ENCODE measurements at places on chromosomes 2 and 18.

DNA sequence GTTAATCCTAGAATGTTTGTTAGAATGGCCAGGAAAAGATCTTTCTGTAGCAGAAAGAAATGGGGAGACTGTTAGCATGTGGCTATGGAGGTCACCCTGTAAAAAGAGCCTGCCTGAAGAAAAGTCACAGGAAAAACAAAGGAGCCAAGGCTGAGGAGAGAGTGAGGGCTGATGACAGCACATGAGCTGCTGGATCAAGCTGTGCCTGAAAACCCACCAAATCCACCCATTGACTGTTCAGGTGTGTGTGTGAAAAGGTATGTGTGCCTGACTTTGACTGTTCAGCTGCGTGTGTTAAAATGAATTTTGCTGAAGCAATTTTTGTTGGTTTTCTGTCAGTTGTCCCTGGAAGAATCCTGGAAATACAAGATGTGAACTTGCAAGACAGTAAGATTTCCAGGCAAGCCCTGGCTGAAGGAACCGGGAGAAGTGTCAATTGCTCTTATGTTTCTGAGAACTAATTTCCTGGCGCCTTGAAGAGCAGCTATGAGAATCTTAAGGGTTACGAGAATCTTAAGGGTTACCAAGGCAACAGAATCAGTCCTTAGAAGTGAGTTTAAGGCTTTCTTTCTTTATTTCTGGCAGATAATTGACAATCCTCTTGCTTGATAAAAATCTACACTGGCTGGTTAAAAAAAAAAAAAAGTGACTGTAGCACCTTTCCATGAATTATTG is 73.0 kb upstream of the LGALSL start:
- no peak for DNase-seq

- peak; percentile 4 for DNase-seq
Measured at GRCh38 chr2:226799976-226800940, 638 bp upstream of the IRS1 start.

GRCh38 chr2:12436483-12436882 is 280.3 kb upstream of the TRIB2 start:
- no peak for DNase-seq

- peak; percentile 28 for DNase-seq
Measured at GRCh38 chr2:171432969-171433762, 624 bp downstream of the METTL8 start.

DNA sequence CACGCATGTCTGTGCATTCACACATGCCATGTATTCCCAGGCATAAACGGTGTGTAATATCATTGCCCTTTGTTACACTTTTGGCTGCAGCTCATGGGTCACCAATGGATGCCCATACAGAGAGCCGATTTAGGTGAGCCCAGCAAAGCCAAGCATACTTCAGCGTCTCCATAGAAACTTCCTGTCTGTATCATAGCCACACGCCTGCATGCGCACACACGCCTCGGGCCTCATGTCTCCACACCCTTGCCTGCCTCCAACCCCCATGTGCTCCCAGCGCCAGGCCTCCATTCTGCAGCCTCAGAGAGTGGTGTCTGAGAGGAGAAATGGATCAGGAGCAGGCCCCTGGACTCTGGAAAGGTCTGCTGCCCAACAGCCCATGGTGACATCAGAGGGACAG is 33.5 kb upstream of the SELENOI start:
- no peak for DNase-seq

DNA sequence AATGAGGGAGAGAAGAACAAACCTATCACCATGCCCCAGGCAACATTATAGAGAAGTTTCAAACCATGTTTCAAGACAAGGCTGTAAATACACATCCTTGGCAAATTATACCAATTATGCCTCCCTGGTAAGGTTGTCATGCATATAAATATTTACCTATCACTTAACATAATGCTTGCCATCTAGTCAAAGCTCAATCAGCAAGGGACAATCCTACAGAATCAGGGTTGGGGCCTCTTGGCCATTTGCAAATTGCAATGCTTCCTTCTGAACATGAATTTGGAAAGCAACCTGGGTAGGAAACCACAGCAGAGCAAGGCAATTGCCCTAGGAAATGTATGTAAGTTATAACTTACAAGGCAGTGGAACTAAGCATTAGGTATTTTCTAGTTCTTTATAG is 907.2 kb upstream of the CDH2 start:
- DNase-seq: no peak

DNA sequence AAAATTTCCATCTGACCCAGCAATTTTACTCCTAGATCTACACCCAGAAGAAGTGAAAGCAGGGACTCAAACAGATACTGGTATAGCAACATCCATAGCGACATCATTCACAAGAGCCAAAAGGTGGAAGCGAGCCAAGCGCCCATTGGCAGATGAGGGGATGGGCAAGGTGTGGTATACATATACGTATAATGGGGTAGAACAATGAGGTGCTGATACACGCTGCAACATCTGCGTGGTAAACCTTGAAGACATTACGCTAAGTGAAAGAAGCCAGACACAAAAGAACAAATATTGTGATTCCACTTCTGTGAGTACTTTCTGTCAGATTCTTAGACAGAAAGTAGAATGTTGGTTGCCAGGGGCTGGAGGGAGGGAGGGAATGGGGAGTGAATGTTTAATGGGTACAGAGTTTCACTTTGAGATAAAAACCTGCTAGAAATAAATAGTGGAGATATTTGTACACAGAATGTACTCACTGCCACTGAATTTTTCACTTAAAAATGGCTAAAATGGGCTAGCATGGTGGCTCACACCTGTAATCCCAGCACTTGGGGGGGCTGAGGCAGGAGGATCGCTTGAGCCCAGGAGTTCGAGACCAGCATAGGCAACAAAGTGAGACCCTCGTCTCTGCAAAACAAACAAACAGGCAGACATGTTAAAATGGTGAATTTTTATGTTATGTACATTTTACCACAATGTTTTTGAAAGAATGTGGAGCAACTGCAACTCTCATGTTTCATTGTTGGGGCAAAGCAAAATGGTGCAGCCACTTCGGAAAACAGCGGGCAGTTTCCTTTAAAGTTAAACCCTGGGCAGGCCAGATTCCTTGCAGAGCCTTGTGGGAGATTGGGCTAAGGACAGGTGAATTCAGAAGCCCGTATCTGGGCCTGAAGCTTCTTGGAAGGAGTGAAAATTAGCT is 103.4 kb upstream of the MYCN start:
- DNase-seq: no peak

- no peak for DNase-seq
Measured at GRCh38 chr2:162509288-162509968, 165.5 kb downstream of the GCA start.

GRCh38 chr2:216402751-216403150 is 9.5 kb upstream of the SMARCAL1 start:
- no peak for DNase-seq

DNA sequence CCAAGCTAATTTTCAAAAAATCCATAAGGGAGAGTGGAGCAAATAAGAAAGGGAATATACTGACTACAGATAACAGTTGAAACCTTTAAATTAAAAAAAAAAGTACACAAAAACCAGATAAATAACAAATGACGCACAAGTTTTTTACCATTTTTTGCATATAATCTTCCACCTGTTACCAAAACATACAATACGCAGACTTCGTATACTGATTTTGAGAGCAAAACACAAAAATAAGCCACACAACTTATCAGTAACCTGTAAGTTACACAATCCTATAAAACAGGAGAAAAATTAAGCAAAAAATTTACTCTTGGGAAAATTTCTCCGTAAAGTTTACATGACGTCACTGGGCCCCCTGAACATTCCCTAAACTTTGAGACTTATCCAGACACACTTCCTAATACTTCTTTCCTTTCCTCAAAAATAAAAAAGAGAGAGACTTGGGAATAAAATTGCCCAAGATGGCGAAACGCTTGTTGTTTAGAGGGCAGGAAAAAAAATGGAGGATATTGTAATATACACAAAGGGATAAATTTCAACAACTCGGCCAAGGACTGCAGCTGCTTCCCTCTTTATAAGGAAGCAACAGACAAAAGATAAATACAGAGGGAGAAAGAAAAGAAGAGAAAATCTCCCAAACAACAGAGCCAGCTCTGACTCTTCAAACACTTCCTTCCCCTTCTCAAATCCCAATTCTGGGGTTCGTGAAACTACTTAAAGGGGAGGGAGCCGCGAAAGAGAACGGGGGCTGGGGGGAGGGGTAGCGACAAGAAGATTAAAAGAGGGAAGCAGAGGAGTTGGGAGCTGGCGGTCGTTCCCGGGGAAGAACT is 1.6 kb downstream of the BAZ2B start:
- DNase-seq: no peak

- DNase-seq: no peak
Measured at GRCh38 chr2:75186821-75187220, 12.5 kb downstream of the TACR1 start.

DNA sequence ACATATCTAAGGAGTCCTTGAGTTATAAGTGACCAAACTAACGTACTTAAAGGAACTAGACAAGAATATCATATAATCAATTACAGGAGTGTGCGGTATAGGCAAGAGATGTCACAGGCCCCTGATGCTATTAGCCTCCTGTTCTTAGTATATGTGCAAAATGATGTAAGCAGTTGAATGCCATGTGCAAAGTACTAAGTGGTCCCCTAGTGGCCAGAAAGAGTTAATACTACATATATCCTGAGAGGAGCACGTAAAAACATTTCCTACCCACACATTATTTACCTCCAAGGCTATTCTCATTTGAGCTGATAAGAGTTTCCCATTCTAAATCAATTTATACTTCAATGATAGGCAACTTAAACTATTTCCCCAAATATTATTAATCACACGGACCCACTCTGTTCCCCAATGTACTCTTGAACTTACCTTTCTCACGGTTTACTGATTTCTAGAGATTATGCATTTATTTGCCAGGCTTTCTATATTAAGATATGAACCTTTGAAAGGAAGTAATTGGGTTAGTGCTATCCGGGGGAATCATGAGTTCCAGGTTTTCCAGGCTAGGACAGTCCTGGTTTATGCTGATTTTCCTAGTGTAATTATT is 158.0 kb upstream of the KLHL14 start:
- no peak for DNase-seq

- DNase-seq: no peak
Measured at GRCh38 chr2:172759441-172759840, 23.8 kb downstream of the RAPGEF4 start.

GRCh38 chr18:31497836-31498573 is at the start of gene DSG2:
Gene DSG2, plus strand, starts transcription at chr18:31498177. Its CDS starts 75 bp downstream, at chr18:31498252.
- DNase-seq: no peak

GRCh38 chr2:240384711-240385450 is 50.6 kb upstream of the GPC1 start:
- DNase-seq: no peak

DNA sequence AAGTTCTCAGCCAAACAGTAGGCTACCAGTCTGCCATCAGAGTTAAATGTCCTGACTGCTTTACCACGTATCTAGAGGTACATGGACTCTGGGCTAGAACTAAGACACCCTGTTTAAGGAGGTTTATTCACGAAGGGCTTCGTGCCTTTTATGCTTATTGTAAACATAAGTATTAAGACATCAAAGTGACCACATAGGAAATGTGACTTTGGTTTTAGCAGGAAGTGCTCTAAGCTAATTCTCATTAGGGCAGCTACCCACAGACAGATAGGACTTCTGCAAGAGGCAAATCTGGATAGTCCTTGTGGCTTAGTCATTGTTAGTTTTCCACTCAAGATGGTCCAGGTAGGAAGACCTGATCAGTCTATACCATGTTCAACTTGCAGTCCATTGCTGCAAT is 233.3 kb upstream of the MGAT5 start:
- DNase-seq: no peak

DNA sequence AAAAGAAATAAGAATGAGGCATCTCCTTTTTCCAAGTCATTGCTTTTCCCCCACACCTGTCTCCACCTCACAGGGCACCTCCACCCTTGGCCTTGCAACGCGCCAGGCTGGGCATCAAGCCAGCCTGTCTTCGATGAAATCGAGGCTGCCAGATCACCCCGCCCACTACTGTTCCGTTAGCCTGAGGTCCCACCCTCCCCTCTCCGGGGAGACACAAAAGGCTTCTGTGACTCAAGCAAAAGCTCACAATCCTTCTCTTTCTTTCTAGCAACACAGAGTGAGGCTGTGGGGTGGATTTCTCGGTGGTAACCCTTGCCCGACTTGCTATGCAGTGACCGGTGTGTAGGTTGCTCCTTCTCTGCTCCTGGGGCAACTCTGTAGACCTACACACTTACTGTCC is 9.9 kb downstream of the TNP1 start:
- no peak for DNase-seq

DNA sequence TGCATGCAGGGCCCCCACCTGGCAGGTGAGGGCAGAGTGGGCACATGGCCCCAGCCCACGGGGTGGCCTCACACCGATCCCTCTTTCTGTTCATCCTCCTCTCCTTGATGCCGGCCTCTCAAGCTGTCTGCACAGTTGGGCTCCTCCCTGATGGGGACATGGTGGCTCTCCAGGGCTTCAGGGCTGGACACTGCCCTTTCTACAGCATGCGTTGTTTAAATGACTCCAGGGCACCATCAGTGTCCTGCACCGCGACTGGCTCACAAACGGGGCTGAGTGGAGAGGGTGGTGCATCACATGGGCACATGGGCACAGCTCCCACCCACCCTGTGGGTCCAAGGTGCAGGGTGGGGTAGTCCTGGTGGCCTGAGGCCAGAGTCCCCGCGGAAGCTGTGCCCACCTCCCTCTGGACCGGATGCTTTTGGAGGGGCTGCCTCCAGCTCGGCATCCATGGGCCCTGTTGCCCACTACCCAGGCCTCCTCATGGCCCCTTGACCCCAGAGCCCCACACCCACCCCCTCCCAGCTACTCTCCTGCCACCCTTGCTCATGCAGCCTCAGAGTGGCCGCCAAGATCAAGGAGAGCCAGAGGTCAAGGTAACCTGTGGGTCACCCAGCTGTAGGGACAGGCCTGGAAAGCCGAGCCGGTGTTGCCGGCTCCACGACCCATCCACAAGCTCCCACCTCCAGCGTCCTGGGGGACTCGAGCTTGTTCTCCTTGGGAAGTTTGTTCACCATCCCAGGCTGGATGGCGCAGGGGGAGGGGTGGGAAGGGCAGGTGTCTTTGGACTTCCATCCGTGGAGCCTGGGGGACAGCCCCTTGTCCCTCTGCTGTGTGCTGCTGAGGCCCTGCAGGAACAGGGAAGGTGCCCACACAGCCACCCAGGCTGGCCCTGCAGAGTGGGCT is 12.3 kb upstream of the SNED1 start:
- no peak for DNase-seq

GRCh38 chr2:54402350-54402749 is 53.8 kb upstream of the SPTBN1 start:
- DNase-seq: no peak

DNA sequence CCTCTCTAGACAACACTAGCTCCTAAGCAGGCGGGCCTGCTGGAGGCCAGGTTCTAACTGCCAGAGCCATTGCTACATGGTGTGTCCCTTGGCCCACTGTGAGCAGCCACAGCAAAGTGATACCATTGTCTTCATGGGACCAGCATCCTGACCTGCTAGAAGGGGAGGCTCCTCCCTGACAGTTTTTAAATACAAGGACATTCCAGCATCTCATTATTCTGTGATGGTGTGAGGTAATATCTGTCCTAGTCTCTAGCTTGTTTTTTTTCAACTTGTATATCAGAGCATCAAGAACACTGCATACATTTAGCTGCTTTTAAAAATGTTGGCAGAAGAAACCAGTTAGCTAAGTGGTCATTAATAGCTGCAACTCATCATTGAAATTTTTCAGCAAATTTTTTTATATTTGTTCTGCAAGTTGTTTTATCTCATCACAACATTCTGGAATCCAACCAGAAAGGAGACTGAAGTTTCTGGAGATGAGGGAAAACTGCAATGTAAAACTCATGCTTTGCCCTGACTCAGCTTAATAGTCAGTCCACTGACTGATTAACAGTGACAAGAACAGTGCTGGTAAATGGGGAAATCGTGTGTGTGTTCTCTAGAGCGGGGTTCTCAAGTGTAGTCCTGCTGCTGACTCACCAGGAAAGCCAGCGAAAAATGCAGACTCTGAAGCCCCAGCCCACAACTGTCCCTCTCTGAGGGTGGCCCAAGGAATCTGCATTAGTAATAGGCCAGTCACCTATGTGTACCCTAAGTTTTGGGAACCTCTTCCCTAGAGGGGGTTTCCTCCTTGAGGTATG is 17.8 kb downstream of the MAPRE3 start:
- DNase-seq: no peak
